ENCODE measurements at places on chromosomes 1 and 21. TPM values are rescaled to one million over a fixed set of nuclear protein-coding genes. Genes with fewer than 3 reads are reported as not detected.

Gene COL9A2
- total RNA-seq: 3.5 TPM

Gene FNDC10
- total RNA-seq: 0.86 TPM

Gene CLDN8
- total RNA-seq: not detected

Gene CD2
- not detected for total RNA-seq

Gene SPRR2F
- not detected for total RNA-seq

Gene KRTAP7-1
- total RNA-seq: not detected

Gene UBE2U
- not detected for total RNA-seq

Gene FMO5
- 0.71 TPM for total RNA-seq

Gene TP73
- 0.53 TPM for total RNA-seq

Gene CASZ1
- total RNA-seq: not detected

Gene VSIG8
- not detected for total RNA-seq

Gene FAM229A
- total RNA-seq: 0.89 TPM

Gene GNAT2
- 0.89 TPM for total RNA-seq

Gene RIT1
- total RNA-seq: 20.8 TPM

Gene ELK4
- 6.6 TPM for total RNA-seq

Gene NEK2
- total RNA-seq: 29.1 TPM

Gene DENND1B
- 6.9 TPM for total RNA-seq

Gene LEPROT
- total RNA-seq: 42.7 TPM

Gene RGS4
- 231 TPM for total RNA-seq

Gene CORT
- total RNA-seq: not detected

Gene INSRR
- total RNA-seq: not detected

Gene ACTL8
- total RNA-seq: not detected

Gene NMNAT2
- 0.53 TPM for total RNA-seq

Measured in myometrial cell (primary cell).